CD8-positive, alpha-beta memory T cell (primary cell): ENCODE measurements at places on chromosomes 2 and 18.
A peak's percentile ranks its signal among the peaks of the same experiment; 100 is the strongest.

GRCh38 chr2:147630585-147630984 is 214.2 kb upstream of the ACVR2A start:
- DNase-seq = no peak

GRCh38 chr2:217225596-217225995 is 365.7 kb upstream of the TNP1 start:
- DNase-seq = no peak

DNA sequence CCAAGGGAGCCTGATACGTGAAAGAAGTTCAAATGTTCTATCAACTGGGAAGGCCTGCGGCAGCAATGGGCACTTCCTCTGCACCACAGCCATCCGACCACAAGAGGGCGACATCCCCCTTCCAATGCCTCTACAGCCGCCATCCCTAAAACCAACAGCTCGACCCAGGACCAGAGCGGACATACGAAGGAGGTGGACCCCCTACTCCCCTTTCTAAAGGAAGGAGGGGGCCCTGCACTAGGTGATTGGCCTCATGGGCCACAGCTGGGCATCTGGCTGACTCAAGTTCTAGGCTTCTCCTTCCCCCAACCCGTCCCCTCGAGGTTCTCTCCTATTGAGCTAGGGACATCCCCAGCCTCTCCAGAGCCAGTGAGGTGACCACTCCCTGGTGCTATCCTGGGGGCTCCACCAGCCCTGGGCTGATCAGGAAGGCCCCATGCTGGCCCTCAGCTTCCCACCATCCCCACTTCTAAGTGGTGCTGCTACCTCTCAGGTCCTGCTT is 217.2 kb downstream of the TNS1 start:
- peak; percentile 56 for DNase-seq

DNA sequence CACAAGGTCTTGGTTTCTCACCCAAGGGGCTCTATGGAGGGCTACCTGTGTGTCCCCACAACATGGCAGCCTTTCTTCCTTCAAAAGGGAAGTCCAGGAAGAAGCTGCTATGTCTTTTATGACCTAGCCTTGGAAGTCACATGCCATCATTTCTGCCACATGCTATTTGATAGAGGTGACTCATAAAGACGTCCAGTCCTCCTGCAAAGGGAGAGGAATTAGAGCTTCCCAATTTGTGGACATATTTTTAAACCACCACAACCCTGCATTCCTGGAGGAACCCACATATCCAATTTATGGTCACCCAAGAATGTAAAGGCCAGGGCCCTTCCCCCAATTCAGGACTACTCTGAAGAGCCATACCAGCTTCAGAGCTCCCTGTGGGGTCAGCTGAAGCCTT is 246.2 kb downstream of the CYP26B1 start:
- DNase-seq = no peak

GRCh38 chr2:56197816-56198215 is 14.0 kb downstream of the CCDC85A start:
- DNase-seq = no peak

DNA sequence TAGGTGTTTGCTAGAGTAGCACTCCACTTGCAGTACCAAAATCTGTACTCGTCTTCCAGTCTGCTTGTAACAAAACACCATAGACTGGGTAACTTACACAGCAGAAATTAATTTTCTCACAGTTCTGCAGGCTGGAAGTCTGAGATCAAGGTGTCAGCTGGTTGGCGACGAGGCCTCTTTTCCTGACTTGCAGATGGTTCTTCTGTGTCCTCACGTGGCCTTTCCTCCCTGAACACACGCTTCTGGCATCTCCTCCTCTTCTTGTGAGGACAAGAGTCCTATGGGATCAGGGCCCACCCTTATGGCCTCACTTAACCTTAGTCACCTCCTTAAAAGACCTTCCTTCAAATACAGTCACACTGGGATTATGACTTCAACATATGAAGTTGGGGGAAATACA is 493.5 kb upstream of the MYT1L start:
- DNase-seq = no peak

DNA sequence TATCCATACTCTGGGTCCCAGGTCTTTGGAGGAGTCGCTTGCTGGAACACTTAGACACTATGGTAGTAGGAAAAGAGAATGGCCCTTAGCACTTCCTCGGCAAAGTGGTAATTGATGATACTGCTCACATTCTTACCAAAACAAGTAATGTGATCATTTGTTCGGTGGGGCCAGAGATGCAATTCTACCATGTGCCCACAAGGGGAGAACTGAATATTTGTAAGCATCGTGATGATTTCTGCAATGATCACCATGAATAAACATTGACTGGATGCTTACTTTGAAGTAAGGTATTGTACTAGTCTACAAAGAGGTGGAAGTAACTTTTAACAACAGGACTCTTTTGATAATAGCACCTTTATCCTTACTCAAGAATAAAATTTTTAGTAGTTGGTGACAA is 109.7 kb downstream of the CD8B2 start:
- no peak for DNase-seq
